ENCODE measurements at places on chromosomes 2 and 18.

- no peak for DNase-seq
These were observed 3.8 kb upstream of the FRZB start for GRCh38 chr2:182870227-182870626.

DNA sequence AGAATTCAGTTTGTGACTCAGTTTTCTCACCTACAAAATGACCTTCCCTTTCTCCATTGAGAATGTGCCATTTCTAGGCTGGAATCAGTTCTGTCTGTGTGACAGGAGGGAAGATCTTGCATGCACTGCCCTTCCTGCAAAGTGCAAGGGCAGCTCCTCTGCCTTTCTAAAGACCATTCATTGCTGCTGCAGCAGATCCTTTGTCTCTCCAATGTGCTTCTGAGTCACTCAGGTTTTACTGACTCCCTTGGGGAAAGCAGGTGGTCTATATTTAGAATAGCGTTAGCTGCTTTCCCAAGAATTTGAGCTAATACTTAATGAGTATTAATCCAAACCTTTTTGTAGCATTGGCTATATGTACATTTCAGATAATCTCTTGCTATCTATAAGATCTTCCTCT lies 62.5 kb downstream of the DAW1 start:
- no peak for DNase-seq

- DNase-seq = no peak
These were observed 5.7 kb downstream of the CCT7 start for GRCh38 chr2:73239776-73240175.

- no peak for DNase-seq
These were observed 135.7 kb downstream of the GRB14 start for GRCh38 chr2:164485541-164485940.

DNA sequence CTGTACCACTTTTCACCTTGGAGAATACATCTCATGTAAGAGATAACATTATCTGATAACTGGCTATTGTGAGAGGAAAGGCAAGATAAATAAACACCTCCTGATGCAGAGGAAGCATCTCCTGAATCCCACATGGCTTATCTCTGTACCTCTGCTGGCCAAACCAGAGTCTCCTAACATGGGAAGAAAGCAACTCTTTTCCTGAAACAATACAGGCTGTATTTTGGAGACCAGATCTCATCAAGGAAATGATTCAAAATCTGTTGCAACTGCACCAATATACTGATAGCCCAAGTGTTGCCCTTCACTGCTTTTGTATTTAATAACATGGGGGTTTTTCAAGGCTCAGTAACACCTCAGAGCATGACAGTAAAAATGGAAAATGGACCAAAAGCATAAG lies 106.9 kb downstream of the MREG start:
- no peak for DNase-seq

DNA sequence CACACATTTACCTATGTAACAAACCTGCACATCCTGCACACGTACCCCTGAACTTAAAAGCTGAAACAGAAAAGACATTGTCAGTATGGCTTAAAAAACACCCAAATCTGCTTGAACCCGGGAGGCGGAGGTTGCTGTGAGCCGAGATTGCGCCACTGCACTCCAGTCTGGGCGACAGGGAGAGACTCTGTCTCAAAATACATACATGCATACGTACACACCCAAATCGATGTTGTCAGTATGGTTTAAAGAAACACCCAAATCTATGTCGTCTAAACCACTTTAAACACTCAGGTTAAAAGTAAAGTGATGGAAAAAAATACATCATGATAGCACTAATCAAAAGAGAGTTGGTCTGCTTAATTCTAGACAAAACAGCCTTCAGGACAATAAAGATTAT lies 257.5 kb downstream of the RPRM start:
- DNase-seq = no peak

GRCh38 chr2:113700186-113700841 lies 56.1 kb downstream of the SLC35F5 start:
- no peak for DNase-seq

DNA sequence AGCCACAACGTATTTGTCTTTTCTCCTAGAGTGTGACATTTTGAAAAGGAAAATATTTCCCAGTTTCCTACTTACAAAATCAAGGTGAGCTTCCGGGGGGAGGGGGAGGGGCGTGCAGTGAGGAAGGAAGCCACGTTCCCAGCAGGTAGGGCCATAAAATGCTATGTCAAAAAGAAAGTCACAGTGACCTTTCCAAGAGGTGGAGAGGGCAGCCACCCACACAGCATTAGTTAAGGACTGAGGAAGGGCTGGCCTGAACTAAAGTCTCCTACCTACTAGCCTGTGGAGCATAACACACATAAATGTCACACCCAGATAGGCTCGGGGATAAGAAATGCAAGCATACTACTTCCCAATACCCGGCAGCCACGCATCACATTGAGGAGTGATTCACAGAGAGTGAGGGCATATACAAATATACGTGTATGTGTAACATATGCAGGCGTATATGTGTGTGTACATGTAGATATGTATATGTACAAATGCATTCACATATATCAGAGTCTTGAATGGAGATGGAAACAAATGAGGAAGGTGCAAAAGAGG lies 191.1 kb downstream of the STK39 start:
- DNase-seq = no peak

DNA sequence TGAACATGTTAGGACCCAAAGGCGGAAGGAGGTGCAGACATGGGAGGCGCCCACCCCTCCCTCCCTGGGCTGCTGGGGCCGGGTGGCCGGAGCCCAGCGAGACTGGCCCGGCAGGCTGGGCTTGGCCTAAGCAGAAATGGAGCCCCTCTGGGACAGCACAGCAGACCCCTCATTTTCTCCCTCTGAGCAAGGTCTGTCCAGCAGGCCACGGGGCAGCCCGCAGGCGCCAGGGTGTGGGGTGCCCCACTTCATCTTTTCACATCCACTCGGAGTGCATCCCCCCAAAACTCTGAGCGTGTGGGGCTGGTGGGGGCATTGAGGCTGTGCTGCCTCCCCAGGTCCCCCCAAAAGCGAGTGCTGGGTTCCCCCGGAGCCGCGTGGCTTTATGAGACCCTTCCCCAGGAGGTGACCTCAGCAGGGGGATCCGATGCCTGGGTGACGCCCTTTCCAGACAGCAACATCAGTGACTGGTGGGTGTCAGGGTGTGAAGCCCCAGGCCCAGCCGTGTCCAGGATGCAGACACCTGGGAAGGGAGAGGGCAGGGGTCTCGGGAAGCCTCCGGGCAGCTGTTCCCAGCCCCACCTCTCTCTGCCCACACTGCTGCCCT lies 36.7 kb upstream of the GPC1 start:
- DNase-seq = no peak

DNA sequence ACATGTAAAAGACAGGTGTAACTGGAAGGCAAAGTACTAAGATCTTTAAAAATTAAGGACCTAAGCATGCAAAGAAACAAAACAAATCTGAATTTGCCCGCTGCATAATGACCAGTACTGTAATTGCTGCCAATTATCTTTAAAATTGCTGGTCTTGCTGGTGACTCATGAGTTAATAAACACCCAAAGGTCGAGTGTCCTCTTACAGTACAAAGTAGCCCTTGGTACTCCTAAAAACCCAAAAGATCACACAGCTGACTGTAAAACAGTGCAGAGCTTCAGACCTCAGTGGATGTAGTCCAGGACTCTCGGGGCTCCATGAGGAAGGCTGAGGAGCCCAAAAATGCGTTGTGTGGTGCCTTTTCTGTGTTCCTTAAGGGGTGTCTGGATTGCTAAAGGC lies 308.7 kb downstream of the CNTNAP5 start:
- DNase-seq = no peak

All from brain pericyte (primary cell).